ENCODE measurements at places on chromosomes 1 and 21. TPM values are rescaled to one million over a fixed set of nuclear protein-coding genes. Genes with fewer than 3 reads are reported as not detected.

Gene DYRK3
- 8.2 TPM for total RNA-seq

Gene HOOK1
- total RNA-seq = 13.3 TPM

Gene SYT6
- total RNA-seq = 0.10 TPM

Gene NRAS
- 36.7 TPM for total RNA-seq

Gene PPIAL4G
- under 0.01 TPM for total RNA-seq

Gene GUCA2A
- not detected for total RNA-seq

Gene ITLN2
- total RNA-seq = not detected

DNA sequence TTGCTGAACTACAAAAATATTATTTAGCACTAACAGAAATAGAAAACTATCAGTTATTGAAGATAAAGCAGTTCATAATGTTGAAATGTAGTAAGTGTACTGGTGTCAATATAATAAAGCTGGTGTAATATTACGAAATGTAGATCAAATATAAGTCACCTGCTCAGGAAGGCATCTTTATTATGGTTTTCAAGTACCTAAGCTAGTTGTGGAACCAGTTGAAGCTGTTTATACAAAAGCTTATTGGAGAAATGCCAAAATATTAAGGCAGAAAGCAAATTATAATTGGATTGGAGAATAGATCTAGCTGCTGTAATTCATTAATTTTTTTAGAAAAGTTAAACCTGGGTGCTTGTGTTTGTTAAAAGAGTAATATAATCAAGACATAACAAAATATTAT, 6.2 kb upstream of the MARK1 start:
- DNase-seq = no peak

- no peak for DNase-seq
Measured at GRCh38 chr21:33411949-33412430, 8.8 kb downstream of the IFNGR2 start.

- peak; percentile 75 for DNase-seq
Measured at GRCh38 chr1:153490272-153491051, 30.0 kb upstream of the S100A7 start.

GRCh38 chr1:74822851-74823401, 90.0 kb downstream of the TYW3 start:
- peak; percentile 73 for DNase-seq

GRCh38 chr1:57348921-57349320, 74.9 kb downstream of the DAB1 start:
- no peak for DNase-seq

DNA sequence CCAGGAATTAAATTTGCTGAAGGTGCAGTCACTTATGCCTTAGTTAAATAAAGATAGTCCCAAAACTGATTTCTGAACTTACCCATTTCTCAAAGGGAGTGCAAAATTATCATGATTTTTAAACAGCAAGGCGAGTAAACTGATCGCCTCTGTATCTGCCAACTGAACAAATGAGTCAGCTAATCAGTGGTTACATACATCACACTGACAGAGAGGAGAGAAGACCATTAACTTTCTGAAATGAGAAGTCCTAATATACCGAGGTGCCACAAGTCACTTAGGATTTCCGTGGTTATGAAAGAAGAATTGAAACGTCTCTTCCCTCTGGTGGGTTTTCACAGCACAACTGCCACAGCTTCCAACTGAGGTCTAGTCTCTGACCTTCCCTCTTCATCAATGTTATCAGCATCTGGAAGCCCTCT, 400.7 kb downstream of the SMYD3 start:
- no peak for DNase-seq

- DNase-seq = no peak
Measured at GRCh38 chr1:51328926-51329325, 1.4 kb downstream of the TTC39A start.

DNA sequence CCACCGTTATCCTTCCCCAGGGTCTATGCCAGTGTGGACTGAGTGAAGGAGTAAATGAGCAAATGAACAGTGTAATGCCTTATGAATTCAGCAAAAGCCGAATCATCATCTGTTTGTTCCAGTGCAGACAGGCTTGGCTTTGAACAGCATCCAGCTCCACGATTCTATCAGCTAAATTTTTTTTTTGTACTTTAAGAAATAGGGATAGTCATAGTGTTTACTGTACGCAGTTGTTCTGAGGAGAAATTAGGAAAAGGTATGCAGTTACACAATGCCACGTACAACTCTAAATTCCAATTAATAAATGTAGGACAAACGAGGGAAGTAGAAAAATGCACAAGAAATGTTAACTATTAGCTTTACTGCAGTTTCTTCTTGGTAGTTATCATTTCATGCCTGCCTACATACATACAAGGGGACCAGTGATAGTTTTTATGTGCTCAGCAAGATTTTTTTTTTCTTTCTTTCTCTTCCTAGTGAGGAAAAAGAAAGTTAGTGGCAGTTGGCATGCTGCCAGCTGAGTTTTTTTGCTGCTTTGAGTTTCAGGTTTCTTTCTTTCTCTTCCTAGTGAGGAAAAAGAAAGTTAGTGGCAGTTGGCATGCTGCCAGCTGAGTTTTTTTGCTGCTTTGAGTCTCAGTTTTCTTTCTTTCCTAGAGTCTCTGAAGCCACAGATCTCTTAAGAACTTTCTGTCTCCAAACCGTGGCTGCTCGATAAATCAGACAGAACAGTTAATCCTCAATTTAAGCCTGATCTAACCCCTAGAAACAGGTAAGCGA, at the start of gene IFI44L:
Gene IFI44L, plus strand, starts transcription at position 646 of the 777 bp plus-strand sequence. CDS start 7,468 bp downstream, outside the sequence.
- peak; percentile 44 for DNase-seq

- DNase-seq = no peak
Measured at GRCh38 chr1:180123463-180123936, 31.2 kb upstream of the QSOX1 start.

DNA sequence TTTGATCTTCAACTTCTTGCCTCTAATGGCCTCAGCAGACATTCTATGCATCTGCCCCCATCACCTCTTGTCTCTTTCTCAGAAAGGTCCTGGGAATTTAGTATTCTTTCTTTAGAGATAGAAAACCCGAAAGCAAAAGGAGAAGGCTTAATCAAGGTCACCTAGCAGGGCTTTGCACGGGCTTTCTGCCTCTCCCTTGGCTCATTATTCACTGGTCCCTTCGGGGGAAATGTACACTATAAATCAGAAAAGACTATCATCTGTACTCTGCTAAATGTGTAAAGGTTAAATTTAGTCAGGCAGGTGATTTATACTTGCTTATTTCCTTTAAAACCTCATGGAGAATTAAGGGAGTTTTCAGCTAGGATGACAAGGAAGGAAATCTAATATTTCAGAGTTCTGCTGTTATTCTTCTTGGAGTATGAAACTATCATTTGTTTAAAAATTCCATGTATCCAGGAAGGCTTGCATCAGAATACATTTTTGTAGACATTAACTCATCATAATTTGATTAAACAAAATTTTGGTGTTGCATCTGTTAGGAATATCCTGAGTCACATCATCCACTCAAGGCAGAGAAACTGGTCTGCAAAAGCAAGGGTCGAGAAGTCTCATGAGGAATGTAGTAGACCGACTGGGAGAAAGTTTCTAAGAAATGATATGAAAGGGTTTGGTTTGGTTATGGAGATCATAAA, 124.6 kb downstream of the GABPA start:
- DNase-seq = no peak

- DNase-seq = no peak
Measured at GRCh38 chr1:156887317-156887716, 6.2 kb upstream of the PEAR1 start.

- no peak for DNase-seq
Measured at GRCh38 chr1:173255214-173255813, 48.2 kb upstream of the TNFSF4 start.

DNA sequence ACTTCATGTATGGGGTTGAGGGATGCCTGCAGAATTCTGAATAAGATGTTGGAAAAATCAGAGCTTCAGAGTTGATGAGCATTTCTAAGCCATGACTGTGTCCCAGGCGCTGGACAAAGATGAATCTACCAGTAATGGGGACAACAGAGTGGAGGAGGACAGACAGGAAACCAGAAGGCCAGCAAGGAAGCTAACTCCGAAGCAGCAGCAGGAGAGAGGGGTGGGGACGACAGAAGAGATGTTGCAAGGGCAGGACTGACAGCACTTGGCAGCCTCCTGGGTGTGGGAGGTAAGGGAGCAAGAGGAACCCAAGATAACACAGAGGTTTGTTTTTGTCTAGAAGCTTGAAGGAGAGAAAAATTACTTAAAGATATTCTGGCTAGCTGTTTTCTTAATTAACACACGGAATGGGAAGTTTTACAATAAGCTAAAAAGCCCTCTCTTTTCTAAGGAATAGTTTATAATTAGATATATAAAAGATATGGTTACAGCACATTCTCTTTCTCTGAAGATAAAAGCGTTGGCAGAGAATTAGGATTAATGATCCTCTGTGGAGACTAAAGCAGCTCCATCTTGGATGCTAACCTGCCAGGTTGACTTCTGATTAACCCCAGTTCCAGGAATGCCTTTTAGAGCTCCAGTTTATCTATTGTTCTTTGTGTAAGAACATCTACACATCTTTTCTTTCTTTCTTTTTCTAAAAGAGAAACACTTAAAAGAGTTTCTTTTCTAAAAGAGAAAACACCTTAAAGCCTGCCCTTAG, 92.7 kb downstream of the TENT5C start:
- DNase-seq = no peak

GRCh38 chr1:29704430-29704829, 468.1 kb downstream of the PTPRU start:
- no peak for DNase-seq
